ENCODE measurements at places on chromosomes 7 and 10. TPM values are rescaled to one million over a fixed set of nuclear protein-coding genes. Genes with fewer than 3 reads are reported as not detected.

DNA sequence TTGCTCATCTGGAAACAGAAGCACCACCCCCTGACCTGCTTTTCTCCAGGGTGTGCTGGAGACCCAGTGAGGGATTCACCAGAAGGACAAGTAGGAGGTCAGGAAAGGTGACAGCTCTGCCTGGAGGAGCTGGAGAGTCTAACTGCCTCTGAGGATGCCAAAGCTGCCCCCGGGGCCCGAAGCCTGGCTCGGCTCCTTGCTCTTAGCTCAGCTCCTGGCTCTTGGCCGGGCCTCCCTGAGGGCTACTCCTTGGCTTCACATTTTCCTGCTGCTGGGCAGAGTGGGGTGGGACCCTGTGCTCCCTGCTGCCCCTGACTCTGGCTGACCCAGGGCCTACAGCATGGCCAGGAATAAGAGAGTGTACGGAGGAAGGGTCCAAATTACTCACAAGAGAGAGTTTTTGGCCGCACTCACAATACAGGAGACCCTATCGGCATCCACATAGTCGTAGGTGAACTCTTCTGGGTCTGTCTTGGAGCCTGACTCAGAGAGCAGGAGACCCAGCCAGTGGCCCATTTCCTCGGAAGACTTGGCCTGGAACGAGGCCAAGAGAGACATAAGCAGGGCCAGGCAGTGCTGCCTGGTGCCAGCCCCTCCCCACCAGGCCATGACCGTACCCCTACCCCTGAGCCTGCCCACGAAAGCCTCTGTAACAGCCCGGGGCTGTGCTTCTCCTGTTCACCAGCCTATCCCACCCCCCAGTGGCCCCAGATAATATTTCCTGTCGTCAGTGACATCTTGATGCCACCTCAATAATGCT is 63.1 kb downstream of the VWA2 start:
- H3K36me3 ChIP-seq, result peaks cover 2% of the 10 kb centered on the region
- no peak overlapping the region for H3K4me3 ChIP-seq
- H3K27ac ChIP-seq, result no peak overlapping the region
- DNase-seq, result no peak
- no peaks in the 10 kb centered on the region for H3K4me1 ChIP-seq

DNA sequence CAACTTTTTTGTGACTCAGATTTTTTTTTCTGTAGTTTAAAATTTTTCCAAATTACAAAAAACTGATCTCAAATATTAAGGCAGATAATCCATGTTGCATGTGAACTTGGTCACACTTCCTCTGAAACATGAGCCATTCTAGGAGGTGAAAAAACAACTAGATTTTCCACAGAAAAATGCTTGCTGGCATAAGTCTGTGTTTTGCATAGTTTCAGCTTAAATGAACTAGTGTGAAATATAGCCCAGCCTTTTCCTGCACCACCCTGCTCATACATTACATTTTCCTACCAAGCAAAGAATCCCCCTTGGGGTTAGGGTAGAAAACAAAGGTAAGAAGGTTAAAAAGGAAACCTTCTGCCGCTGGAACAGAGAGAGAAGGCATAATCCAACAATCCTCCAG is 48.2 kb downstream of the SLC25A13 start:
- no peak overlapping the region for H3K27ac ChIP-seq
- H3K4me3 ChIP-seq, result no peak overlapping the region
- peaks cover 37% of the 10 kb centered on the region for H3K36me3 ChIP-seq

- no peak for DNase-seq
- H3K4me3 ChIP-seq, result no peak overlapping the region
- H3K27me3 ChIP-seq, result no peaks in the 10 kb centered on the region
- no peaks in the 10 kb centered on the region for H3K4me1 ChIP-seq
- no peak overlapping the region for H3K27ac ChIP-seq
- no peaks in the 10 kb centered on the region for H3K36me3 ChIP-seq
Measured at GRCh38 chr10:52940921-52941320, 168.3 kb upstream of the MBL2 start.

DNA sequence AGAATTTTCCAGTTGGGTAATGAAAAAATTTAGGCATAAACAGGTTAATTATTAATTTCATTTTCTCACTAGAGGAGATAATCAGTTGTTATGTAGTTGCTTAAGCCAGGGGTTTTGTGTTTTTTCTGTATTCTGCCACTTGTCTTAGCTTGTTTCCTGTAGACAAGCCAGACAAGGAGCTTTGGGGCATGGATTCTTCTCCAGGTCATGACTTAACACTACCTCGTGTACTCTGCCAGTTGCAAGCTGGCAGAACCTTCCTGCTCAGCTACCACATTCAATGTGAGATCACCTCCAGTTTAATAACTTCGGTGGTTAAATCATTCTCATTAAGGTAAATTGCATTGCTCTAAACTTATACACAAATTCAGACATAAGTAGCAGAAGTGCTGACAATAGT is 1.8 kb downstream of the CCM2 start:
- H3K36me3 ChIP-seq, result no peaks in the 10 kb centered on the region
- no peak overlapping the region for H3K4me3 ChIP-seq
- no peaks in the 10 kb centered on the region for H3K27me3 ChIP-seq

DNA sequence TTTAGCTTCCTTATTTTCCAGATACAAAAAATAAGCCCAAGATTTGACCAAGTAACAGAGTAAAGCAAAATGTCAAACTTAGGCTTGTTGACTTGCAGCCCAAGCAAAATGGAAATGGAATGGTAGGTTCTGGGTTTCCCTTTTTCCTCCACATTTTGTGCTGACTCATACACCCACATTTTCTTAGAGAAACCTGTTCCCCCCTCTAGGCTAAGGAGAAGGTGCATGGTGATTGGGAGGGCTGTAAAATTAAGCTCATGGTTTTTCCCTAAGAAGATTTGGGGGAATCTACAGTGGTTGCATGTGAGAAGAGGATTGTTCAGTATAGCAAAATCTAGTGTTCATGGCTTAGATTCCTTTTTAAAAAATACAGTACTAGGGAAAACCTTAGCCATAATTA is 127.4 kb downstream of the ARL4A start:
- no peaks in the 10 kb centered on the region for H3K27me3 ChIP-seq
- DNase-seq, result no peak
- peaks cover 7% of the 10 kb centered on the region for H3K36me3 ChIP-seq
- H3K4me1 ChIP-seq, result no peaks in the 10 kb centered on the region
- H3K4me3 ChIP-seq, result no peak overlapping the region
- no peak overlapping the region for H3K27ac ChIP-seq

- peaks cover 3% of the 10 kb centered on the region for H3K36me3 ChIP-seq
- H3K27me3 ChIP-seq, result no peaks in the 10 kb centered on the region
- H3K4me1 ChIP-seq, result no peaks in the 10 kb centered on the region
- no peak overlapping the region for H3K4me3 ChIP-seq
- DNase-seq, result no peak
Measured at GRCh38 chr10:20908391-20908790, 11.3 kb upstream of the NEBL start.

- peaks cover 11% of the 10 kb centered on the region for H3K36me3 ChIP-seq
- DNase-seq, result no peak
- no peak overlapping the region for H3K27ac ChIP-seq
- no peaks in the 10 kb centered on the region for H3K27me3 ChIP-seq
- no peak overlapping the region for H3K4me3 ChIP-seq
Measured at GRCh38 chr7:67863911-67864310, 867.3 kb downstream of the TYW1 start.

The SHLD2 gene
- 25.9 TPM for total RNA-seq

The GARIN1A gene
- 0.50 TPM for total RNA-seq

The TFR2 gene
- total RNA-seq, result 2.3 TPM

The CPA1 gene
- total RNA-seq, result not detected

The DYDC2 gene
- total RNA-seq, result 2.6 TPM

All from H9 (cell line).